CD4-positive, alpha-beta T cell treated with Interleukin-6 for 4 hours (primary cell): ENCODE measurements at places on chromosomes 12 and 14.
A peak's percentile ranks its signal among the peaks of the same experiment; 100 is the strongest.

DNA sequence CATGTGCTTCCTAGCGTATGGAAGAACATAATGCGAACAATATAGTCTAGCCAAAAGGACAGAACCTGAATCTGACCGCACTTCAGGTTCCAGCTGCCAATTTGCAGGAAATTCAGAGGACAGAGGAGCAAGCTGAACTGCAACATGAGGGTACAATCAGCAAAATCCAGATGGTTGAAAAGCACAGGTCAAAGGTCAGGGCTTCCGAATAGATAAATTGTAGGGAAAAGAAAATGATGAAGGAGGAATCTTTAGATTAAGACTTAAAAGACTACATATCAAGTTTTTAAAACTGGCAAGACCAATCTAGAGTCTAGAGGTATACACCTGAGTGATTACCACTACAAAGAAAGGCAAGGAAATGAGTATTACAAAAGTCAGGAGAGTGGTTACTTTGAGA, 42.1 kb upstream of the SELPLG start:
- DNase-seq = no peak

- DNase-seq = no peak
Observed at GRCh38 chr12:14514154-14514842, 53.4 kb downstream of the PLBD1 start.

GRCh38 chr14:95182379-95182778, 25.1 kb upstream of the DICER1 start:
- no peak for DNase-seq

DNA sequence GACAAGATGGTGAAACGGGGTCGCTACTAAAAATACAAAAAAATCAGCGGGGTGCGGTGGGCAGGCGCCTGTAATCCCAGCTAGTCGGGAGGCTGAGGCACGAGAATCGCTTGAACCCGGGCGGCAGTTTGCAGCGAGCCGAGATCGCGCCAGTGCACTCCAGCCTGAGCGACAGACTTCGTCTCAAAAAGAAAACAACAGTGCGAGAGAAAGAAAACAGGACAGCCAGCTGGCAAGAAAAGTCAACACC, 633 bp upstream of the RNU4-2 start:
- no peak for DNase-seq

DNA sequence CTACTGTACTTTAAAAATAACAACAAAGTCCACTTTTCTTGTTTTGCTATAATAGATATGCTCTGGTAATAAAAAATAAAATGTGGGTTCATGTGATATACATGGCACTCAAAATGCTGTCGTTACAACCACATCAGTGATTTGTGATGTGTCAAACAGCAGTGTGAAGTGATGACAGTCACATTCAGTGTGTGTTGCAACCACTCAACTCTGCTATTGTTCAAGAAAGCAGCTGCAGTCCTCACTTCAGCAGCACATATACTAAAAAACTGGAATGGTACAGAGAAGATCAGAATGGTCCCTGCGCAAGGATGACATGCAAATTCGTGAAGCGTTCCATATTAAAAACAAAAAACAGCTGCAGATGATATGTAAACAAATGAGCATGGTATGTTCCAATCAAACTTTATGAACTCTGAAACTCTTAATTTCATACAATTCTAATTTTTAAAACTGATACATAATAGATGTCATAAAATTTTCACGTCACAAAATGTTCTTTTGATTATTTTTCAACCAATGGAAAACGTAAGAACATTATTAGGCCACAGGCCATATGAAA, 6.7 kb downstream of the TRMT5 start:
- no peak for DNase-seq

DNA sequence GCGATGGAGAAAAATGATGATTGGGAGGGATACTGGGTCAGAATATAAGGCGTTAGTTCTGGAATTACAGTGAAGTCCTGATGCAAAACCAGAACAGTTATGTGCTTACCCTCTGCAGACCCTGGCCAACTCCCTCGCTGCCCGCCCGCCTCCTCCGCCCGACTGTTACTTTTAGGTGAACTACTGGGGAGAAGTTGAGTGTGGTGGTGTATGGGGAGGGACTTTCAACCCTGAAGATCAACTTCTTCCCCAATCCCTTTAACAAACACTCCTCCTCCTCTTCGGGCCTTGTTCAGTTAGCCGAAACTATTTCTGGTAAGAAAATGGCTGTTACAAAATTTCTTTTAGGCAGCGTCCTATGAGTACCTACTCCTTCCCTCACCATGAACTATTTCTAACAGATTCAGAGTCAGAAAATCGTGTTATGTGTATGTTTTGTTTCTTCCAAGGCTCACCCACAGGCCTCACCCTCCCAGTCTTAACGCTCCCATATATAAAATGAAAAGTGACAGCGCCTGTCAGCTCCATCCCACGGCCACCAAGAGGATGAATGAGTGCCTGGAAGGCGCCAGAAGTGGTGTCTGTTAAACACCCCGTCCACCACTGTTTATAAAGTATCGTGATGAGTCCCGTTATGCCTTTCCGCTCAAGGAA, 1.3 kb downstream of the FBXO33 start:
- no peak for DNase-seq

DNA sequence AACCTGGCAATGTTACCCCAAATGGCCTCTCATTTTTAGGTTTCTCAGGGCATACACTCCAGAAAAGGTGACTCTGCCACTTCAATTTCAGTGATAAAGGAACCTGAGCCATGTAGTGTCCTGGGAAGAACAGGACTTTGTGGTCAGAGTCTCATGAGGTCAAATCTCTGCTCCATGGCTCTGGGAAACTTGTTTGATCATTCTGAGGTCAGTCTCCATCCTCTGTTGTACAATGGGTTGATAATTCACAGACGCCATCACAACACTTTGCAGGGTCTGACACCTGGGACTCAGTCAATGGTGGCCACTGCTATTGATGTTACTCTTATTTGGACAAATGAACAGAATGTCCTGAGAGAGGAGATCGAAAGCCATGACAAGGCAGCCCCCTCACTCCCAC, 31.1 kb upstream of the SMOC1 start:
- no peak for DNase-seq

GRCh38 chr12:29048787-29049186, 100.3 kb upstream of the FAR2 start:
- DNase-seq = no peak

- DNase-seq = no peak
Observed at GRCh38 chr12:97951239-97951638, 488.6 kb downstream of the RMST start.

GRCh38 chr12:132847363-132848356, 19.0 kb upstream of the GOLGA3 start:
- peak; percentile 40 for DNase-seq

GRCh38 chr14:64848239-64848638, 31.5 kb downstream of the SPTB start:
- DNase-seq = no peak

GRCh38 chr14:75162631-75163030, 13.8 kb downstream of the TMED10 start:
- no peak for DNase-seq
